ENCODE measurements at places on chromosomes 12 and 14.

- no peak for DNase-seq
These were observed 30.5 kb upstream of the MAX start for GRCh38 chr14:65132855-65133254.

DNA sequence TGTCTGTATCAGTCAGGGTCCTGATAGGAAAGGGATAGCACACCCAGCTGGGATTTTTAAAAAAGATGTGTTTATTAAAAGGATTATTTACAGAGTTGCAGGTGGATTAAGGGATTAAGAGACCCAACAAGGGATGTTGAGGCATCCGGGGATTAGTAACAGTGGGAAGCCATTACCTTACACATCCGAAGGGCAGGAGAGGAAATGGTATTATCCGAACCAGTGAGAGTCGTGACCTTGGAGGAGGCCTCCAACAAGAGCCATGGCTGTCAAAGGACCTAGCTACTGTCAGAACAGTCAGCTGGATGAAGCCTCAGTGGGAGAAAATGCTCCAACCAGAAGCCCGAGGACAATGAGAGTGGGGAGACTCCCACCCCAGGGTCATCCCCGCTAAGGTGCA lies 146.3 kb upstream of the KRAS start:
- no peak for DNase-seq

GRCh38 chr14:70663707-70664179 lies 22.0 kb downstream of the TTC9 start:
- no peak for DNase-seq

DNA sequence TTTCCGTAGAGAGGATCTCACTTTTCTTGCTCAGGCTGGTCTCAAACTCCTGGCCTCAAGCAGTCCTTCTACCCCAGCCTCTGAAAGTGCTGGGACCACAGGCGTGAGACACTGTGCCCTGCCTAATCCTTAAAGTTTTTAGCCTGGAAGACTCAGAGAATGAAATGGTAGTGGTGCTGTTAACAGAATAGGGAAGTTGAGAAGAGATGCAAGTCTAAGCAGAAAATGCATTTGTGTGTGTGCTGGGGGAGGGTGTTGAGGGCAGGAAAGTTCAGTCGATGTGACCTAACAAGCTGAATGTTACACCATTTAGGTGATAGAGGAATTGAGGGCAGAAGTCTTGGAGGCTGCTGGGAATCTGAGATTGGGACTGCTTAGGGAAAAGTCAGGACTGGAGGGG lies 6.9 kb upstream of the TUBA1A start:
- no peak for DNase-seq

GRCh38 chr12:31508436-31509150 lies 82.3 kb downstream of the DENND5B start:
- no peak for DNase-seq

DNA sequence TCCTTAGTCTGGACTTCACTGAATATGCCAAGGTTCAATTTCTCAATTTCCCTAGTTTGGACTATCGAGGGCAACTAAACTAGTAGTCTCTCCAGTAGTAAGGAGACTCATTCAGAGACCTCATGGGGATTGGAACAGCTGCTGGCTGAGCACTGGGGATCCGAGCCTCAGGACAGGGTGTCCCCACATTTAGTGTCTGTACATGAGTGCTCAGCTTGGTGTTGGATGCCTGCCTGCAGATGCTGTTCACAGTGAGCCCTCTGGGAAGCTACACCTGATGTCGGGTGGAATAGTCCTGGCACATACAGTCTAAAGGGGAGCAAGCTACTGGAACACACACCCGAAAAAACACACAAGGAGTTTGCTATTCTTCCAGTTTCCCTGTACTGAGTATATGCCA lies 820 bp upstream of the FGF23 start:
- no peak for DNase-seq

DNA sequence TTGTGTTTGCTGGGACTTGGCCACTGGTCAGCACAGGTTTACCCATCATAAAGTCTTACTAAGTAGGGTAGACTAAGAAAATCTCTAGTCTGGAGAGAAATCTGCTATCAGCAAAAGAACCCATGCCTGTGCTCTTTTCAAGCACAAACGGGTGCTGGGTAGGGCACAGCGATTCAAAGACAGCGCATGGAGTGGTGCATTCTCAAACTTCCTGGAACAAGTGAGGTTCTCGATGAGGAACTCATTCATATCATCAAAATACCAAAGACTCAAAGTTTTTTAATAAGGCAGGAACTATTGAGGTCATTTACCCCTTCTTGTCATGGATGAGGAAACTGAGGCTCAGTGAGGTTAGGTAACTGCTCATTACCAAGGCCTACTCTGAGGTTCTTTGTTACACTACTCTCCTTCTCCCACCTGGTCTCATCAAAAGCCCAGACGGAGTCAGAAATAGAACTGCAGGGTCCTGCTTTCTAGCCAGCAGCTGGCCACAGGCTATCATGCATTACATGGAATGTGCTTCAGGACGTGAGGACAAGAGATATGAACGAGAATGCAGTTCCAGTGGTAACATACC lies 390.3 kb downstream of the ZFP36L1 start:
- no peak for DNase-seq

DNA sequence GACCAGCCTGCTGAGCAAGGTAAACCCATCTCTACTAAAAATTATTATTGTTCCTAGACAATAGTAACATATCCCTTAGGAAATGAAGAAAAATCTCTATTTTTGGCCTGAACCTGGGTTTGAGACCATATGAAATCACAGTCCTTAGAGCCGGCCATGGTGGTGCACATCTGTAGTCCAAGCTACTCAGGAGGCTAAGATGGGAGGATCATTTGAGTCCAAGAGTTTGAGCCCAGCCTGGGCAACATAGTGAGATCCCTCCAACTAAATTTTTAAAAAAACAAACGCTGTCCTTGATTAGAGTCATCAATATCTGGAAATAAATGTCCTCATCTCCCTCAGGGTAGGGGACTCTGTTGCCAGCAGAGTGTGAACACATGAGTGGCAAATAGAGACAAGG lies 34.6 kb downstream of the RPS29 start:
- DNase-seq = no peak

DNA sequence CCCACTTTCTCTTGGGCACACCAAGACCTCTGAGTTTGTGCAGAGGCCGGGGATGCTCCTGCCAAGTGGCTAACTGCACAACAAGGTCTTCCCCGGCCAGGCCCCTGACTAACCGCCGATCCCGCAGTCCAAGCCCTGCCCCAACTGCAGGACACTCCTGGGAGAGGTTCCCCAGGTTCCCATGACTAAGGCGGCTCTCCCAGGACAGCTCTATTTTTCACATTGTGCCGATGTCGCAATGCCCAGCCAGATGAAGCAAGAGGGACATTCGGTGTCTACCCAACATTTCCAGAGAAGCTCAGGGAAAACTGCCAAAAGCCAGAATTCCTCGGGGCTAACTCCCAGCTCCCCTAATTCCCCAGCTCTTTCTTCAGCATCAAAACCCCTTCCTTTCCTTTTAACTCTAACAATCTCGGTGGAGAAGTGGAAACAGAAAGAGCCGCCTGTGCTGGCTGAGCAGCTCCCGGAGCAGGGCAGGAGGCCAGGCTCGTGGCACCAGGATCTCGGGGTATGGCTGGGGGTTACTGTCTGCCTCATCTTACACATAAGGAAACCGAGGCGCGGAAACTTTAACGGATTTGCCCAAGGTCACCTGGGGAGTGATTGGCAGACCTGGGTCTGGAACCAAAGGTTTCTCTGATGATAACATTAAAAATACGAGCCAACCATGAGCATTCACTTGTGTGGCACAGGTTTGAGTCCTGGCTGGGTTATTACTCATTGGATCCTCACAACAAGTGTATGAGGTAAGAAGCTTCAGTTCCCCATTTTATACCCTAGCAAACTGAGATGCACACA lies 318.2 kb downstream of the BCL11B start:
- no peak for DNase-seq

DNA sequence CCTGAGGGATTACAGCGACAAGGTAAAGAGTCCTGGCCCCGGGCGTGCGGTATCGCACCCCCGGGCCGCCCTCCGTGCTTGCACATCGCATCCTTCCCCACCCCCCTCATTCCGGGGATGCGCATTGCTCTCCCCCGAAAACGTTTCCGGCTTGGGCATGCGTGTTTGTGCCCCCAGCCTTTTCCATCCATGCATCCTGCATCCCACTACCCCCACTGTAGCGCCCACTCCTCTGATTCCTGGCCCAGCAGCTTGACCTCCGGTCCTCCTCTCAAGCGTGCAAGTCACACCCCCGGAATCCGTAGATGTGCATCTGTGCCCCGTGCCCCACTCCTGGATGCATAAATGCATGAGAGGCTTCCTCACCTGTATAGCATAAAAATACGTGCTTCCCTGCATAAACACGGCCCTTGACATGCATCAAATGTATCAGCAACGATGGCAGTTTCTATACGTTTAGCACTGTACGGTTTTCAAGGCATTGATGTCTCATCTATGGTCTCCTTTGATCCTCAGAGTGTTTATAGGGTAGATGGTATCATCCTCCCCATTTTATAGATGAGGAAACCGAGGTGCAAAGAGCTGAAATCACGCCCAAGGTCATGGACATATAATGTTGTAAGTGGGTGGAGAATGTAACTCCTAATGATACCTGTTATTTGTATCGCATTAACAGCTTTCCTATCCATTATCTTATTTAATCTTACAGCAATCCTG lies 484 bp downstream of the RIC8B start:
- no peak for DNase-seq

DNA sequence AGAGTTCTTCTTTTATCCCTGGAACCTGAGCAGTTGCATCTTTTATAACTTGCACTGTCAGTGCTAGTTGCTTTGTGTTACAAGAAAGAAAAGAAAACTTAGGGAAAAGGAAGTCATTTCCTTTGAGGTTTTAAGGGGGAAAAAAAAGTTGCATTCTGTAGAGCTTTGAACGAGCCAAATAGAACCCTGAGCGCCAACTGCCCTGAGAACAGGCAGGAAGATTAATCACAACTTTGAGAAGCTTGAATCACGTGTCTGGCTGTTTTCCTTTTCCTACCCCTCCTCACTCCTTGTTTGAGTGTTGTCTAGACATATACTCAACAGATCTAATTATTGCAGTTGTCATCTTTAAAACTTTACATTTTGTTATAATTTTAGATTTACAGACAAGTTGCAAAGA lies 12.5 kb downstream of the PCNX1 start:
- DNase-seq = no peak

GRCh38 chr12:47758834-47759690 lies at the start of gene RAPGEF3:
Gene RAPGEF3, minus strand, starts transcription at chr12:47758880. Its CDS starts 324 bp downstream, at chr12:47758556.
- DNase-seq = no peak

DNA sequence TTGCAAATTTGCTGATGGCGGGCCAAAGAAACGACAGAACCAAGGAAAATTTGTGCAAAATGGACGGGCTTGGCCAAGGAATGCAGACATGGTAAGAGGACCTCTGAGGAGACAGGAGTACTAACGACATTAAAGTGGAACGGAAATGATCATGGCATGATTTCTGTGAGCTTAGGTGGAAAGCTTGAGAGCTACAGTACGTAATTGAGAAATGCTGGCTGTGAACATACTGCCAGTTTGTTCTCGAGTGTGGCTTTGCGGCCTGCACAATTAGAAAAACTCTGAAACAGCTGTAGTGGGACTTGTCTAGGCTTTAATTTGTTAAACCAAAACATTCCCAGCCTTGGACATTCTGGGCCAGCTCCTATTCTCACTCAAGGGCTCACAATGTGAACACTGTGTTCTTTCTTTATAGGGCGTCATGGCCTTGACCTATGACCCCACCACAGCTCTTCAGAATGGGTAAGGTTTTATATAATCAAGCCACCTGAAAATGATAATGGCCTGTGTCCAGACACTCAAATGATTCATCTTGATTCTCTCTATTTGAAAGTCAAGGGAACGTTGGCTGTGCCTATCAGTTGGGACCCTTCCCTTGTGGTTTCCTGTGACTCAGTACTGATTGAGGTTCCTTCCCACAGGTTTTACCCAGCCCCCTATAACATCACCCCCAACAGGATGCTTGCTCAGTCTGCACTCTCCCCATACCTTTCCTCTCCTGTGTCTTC lies 48.5 kb downstream of the BAZ2A start:
- no peak for DNase-seq

DNA sequence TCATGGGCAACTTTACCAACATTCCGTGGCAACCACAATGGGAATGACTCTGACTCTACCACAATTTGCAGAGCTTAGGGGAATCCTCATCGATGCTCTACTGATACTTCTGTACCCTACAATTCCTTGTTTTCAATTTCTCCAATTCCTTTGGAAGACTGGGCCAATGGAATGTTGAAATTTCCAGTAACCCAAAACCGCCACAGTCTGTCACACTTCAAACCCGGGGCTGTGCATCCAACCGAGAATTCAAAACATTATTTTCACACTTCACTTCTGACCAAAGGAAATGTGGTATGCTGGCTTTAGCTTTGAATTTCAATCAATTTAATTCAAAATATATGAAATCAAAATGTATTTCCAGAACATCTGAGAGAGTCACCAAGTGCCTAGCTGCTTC lies 951.4 kb downstream of the VRK1 start:
- no peak for DNase-seq

GRCh38 chr12:85711735-85712390 lies 124.3 kb downstream of the RASSF9 start:
- no peak for DNase-seq

DNA sequence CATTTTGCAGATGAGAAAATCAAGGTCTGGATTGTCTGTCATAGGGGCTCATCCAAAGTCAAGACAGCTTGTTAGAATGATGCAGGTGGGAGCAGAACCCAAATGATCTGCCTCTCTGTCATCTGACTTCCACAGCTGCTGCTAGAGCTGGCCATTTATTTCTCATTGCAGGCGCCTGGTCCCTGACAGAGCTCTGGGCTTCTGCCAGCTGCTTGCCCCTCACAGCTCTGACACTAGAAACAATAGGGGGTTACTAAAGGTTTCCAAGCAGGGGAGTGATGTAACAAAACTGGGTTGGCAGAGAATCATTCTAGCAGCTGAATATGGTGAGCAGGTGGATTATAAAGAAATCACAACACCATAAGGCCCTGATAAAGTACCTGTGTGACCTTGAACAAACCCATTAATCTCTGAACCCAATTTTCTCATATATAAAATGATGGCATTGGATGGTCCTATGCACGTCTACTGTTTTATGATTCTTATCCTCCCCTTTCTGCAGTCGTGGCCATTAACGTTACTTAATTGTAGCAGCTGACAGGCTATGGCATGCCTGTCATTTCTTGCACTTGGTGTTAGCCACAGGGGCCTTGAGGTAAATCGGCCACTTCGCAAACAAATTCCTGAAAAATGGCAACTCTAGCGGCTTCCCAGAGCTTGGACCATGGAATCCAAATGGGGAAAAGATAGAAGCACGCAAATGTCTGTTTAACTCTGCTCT lies 134.6 kb downstream of the RMST start:
- no peak for DNase-seq

DNA sequence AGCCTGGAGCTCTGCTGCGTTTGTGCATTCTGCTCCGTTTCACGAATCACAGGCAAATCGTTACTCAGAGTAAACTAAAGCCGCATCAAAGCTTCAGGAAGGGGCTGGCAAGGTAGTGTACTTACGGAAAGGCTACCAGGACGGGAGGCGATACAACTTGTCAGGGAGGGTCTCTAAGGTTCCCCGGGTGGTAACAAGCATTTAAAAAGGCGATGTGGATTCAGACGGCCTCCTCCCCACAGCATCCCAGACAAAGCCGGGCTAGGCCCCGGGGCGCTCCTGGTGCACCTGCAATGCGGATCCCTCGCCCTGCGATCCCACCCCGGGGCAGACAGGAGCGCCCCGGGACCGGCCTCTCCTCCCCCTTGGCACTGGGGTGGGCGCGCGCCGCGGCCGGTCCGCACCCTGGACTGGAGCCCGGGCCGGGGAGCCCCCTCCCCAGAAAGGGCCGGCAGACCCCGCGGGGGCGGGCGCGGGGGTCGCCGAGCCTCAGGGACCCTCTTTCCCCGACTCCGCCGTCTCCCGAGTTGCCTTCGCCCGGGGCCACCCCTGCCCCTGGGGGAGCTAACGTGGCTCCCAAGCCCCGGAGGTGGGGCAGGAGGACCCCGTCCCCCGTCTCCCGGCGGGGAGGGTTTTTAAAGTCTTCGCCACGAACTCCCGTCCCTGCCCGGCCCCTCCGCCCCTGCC lies 718 bp downstream of the CCDC92 start:
- DNase-seq = no peak
